CD4-positive, alpha-beta T cell (primary cell): ENCODE measurements at places on chromosomes 7 and 10.

DNA sequence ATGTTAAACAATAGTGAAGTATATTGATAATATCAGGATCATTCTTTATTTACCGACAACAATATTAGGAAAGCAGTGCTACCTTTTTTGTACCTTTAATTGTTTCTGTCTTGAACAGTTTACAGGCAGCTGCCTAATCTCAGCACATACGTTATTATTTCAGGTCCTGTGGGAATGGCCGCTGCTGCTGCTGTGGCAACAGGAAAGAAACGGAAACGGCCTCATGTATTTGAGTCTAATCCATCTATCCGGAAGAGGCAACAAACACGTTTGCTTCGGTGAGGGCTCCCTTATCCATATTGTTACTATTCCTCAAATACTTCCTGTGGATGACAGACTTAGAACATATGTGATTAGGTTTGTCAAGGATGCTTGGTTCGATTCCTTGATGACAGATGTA is 59.7 kb downstream of the NRF1 start:
- DNase-seq = no peak

DNA sequence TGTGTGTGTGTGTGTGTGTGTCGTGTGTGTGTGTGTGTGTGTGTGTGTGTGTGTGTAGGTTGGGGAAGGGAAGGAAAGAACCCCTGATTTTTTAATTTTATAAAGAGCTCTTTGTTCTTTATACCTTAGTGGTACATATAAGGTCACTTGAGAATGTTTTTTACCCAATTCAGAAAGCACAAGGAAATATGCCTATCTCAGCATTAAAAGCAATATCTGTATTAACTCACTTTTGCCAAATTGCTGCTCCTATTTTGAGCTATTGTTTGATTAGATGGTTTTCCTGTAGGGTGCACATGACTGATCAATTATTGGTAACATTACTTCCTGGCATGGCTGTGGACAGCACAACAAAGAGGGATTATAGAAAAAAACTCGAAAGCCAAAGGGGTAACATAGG is 60.5 kb downstream of the SEMA3D start:
- no peak for DNase-seq

GRCh38 chr7:122584676-122585251 is 114.2 kb downstream of the RNF133 start:
- DNase-seq = no peak

GRCh38 chr10:33336582-33337325 is 2.3 kb upstream of the NRP1 start:
- no peak for DNase-seq

DNA sequence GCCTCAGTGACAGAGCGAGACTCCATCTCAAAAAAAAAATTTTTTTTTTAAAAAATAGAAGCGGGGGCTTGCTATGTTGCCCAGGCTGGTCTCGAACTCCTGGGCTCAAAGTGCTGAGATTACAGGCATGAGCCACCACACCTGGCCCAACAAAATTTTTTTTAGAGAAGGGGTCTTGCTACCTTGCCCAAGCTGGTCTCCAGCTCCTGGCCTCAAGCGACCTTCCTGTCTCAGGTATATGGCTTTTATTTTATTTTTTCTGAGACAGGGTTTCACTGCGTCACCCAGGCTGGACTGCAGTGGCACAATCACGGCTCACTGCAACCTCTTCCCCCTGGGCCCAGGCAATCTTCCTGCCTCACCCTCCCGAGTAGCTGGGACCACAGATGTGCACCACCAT is 1.6 kb upstream of the ABHD11 start:
- no peak for DNase-seq

DNA sequence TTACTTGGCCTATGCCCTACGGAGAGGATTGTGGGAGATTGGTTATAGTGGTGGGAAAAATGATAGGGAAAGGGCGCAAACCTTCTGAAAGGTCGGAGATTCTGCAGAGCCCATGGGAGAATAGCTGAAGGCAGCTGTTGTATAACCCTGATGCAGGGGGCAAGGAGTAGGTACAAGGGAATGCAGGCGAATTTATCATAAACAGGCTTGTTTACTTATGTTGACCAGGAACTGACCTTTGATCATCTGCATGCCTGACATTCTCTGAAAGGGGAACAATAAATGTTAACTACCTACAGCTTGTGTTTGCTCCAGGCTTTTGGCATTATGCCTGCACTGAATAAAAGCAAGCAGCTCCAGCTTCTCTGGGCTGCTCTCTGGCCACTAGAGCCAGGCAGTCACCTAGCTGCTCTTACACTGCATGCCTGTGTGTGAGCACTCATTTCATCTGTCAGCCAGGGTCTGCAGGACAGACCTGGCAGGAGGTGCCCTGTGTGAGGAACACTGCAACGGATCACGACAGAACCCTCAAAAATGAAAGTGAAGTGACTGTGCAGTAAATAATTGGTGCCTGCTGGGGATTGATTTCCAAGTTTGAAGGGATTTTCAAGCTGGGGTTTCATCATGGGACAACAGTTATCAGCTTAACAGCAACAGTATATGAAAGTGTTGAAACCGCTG is 31.1 kb upstream of the ABCA13 start:
- no peak for DNase-seq

DNA sequence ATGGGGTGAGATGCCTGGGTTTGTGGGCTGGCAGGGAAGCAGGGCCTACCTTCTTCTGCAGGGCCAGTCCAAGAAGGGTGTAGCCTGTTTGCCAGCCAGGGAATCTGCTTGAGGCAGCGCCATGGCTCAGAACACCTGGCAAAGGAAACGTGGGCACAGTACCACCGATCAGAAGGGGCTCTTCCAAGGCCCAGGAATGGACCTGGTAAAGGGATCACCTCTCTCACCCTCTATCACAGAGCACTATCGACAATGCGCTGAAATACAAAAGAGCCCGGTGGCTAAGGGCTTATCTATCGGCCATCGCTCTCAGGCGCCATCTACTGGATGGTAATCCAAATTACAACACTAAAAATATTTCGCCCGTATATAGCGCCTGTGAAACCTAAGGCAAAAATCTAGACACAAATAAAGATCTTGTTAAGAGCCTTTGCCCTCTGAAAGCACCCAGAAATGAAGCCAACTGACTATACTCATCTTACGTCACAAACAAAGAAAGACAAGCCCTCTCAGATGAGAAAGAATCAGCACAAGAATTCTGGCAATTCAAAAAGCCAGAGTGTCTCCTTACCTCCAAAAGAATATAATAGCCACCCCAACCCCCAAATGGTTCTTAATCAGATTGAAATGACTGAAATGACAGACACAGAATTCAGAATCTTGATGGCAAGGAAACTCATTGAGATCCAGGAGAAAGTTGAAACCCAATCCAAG is 217.8 kb upstream of the HPS1 start:
- DNase-seq = no peak

DNA sequence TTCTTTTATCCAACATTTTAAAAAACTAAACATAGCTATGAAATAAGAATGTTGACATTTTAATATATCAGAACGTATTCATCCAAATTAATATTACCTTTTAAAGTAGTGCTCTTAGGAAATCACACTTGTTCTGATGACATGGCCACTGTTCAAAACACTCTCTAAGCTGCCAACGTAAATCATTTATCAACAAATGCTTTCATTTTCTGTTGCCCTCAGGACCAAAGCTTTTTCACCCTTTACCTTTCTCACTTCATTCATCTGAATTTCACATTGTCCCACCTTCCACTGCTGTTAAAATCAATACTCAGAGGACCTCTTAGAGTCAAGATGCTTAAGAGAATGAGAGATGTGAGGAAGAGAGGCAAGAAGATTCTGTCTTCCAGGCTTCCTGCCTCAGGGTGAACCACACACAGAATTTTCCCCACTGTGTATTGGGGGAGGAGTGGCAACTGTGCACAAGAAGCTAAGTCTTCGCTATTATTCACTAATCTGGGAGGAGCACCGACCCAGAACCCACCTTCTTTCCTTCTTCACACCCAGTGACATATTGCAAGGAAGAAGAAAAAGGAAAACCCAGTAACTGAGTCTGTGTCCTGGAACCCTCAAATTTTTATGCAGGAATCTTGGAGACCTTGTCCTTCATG is 21.0 kb downstream of the HIBADH start:
- DNase-seq = no peak

DNA sequence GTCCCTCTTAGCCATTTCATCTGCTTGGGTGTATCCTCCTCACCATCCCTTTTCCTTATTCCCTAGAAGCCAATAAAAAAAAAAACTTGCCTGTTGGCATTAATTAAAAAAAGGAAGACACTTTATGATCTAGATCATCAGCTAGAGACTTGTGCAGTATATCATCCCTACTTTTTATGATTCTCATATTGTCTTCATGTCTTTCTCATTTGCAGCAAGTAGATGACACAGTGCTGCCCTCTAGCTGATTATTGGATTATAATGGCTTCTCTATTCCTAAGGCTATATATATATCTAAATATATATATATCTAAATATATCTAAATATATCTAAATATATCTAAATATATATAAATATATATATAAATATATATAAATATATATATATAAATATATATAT is 272.4 kb upstream of the LRGUK start:
- no peak for DNase-seq

DNA sequence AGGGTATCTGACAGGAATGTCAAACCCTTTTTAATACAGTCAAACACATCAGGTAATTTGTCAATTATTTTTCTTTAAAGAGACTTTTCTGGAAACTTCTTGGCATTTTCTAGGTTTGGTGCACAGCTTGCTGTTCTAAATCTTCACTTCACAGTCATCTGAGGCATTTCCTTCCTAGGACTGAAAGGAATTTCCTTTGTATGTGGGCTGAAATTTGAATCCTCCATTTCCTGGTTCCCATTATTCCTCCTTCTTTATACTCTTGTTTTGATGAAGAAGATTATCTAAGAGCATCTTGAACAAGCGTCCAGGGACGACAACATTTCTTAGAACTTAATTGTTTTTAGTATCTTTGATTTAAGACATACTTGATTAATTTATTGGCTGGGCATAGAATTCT is 24.9 kb downstream of the CALD1 start:
- DNase-seq = no peak

- no peak for DNase-seq
Observed at GRCh38 chr7:99243751-99244337, 28.8 kb upstream of the MYH16 start.

GRCh38 chr10:95296764-95297163 is 6.0 kb upstream of the PDLIM1 start:
- DNase-seq = no peak

DNA sequence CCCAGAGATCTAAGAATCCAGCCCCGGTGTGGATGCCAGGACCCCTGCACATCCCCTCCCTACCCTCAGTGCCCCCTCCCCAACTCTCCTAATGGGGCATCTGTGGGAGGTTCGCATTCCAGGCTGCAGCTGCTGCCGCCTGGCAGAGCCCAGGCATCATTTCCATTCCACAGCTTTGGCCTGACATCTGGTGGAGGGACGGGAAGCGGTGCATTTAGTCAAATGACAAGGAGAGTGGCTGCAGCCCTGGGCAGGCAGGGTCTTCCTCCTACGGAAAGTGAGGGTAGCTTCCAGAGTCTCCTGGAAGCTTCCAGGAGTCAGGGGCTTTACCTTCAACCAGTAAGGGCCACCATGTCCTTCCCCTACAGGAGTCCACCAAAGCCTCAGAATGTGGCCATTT is 30.8 kb downstream of the PRLHR start:
- DNase-seq = no peak

GRCh38 chr7:142463401-142463850 is 205.6 kb upstream of the PRSS58 start:
- DNase-seq = peak; percentile 20

DNA sequence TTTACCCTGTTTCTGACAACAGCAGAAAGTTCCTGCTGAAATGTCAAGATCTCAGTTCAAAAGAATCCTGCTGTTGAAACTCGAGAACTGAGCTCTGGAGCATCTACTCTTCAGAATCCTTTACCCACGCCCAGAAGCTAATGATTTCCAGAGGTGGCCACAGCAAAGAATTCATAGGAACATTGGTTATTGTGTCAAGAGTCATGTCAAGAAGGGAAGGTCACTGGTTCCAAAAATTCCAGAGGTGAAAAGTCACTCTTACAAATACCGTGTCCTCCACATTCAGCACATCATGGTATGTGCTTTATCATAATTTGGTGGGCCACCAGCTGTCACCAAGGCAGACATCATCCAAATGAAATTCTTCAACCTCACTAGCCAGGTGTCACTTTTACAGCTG is 394.4 kb upstream of the NPVF start:
- DNase-seq = no peak

GRCh38 chr7:17371671-17372524 is 73.4 kb downstream of the AHR start:
- DNase-seq = no peak

GRCh38 chr7:90944021-90944420 is 320.2 kb upstream of the FZD1 start:
- DNase-seq = no peak

DNA sequence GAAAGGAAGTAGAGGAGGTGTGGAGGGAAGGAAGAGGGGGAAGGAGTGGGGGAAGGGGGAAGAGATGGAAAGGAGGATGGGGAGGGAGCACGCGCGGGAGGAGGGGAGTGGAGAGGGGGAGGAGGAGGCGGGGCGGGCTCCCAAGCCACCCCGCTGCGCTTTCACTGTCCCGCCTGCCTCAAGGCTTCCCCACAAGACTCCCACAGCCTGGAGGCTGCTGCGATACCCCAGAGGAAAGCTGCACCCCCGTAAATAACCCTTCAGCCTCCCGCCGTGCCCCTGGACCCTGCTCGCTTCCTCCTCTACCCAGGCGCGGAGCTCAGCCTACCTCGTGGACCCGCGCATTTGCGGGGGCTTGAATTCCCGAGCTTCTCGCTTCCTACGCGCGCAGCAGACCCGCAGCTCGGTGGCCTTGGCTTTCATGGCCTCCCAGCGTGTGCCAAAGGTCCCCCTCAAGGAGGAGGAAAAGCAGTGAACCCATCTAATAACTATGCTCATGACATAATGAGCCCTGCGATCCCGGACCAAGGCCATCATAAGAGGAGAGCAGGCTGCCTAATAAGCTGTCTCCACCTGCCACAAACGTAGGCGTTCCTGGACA is at the start of gene C10orf67:
Gene C10orf67 (minus strand): TSS at position 557 of the 601 bp plus-strand sequence. CDS start 23 bp downstream, at position 534.
- peak; percentile 56 for DNase-seq

GRCh38 chr7:23358152-23358674 is 59.1 kb downstream of the MALSU1 start:
- DNase-seq = no peak

GRCh38 chr10:71972746-71973695 is 8.8 kb downstream of the CHST3 start:
- DNase-seq = no peak

- peak; percentile 84 for DNase-seq
Observed at GRCh38 chr7:155296788-155297516, 726 bp upstream of the INSIG1 start.

- DNase-seq = no peak
Observed at GRCh38 chr7:102061981-102062390, 224.7 kb upstream of the SH2B2 start.

DNA sequence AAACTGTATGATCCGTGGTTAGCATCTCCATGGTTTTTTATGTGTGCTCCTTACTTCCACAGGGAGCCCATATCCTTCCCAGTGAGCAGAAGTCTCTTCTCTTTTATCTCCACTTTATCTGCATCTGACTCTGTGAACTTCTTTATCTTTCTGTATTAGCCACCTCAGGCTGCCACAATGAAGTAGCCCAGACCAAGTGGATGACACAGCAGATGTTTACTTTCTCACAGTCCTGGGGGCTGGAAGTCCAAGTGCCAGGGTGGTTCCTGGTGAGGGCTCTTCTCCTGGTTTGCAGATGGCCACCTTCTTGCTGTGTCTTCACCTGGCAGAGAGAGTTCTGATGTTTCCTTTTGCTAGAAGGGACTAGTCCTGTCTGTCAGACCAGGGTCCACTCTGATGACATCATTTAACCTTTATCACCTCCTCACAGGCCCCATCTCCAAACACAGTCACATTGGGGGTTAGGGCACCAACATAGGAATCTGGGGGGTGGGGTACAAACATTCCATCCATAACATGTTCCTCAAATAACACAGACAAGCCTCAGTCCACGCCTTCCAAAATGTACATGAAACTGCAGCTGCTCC is 108.5 kb upstream of the RNF32 start:
- DNase-seq = no peak

GRCh38 chr7:115728518-115728917 is 302.0 kb downstream of the TFEC start:
- DNase-seq = no peak
